ENCODE measurements at places on chromosomes 5 and 9.

GRCh38 chr5:57776035-57776434 lies 293.4 kb upstream of the ACTBL2 start:
- DNase-seq: no peak

- DNase-seq: no peak
These were observed 153.3 kb downstream of the CDH10 start for GRCh38 chr5:24491490-24491889.

DNA sequence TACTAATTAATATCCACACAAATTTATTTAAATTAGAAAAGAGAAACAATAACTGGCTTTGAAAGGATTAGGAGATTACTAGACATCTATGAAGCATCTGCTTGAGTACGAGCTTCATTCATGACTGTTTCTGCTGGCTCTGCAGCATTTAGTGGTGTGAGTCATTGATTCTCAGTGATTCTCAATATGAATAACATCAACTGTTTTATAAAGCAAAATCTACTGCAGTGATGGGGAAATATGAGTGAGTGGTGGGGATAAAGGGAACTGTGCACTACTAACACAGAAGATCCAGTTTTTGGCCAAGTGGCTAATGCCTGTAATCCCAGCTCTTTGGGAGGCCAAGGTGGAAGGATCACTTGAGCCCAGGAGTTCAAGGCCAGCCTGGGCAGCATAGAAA lies 8.4 kb downstream of the FNBP1 start:
- peak; percentile 73 for DNase-seq

GRCh38 chr9:128259156-128259555 lies 16.7 kb downstream of the GOLGA2 start:
- DNase-seq: no peak

Data from brain microvascular endothelial cell (primary cell).